ENCODE measurements at places on chromosomes 16 and 17. TPM values are rescaled to one million over a fixed set of nuclear protein-coding genes. Genes with fewer than 3 reads are reported as not detected.

TBX6 gene
- polyA plus RNA-seq = 1.9 TPM

GRCh38 chr17:70905796-70906195, 736.5 kb downstream of the KCNJ2 start:
- DNase-seq = no peak

DNA sequence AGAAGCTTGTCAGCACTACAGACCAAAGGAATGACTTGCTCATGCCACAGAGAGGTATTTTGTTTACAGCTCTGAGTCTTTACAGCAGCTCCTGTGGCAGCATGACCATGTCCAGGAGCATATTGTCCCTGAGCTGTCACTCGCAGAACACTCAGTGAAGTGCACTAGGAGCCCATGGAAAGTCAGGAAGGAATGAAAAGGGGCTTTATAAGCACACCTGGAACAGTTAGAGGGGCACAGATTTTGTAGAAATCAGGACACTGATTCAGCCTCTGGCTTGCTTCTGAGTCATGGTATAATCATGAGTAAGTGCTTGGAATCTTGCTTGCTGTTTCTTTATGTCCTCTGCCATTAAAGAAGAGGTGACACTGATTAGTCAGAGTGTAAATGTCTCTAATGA, 41.0 kb downstream of the TADA2A start:
- no peak for DNase-seq

GRCh38 chr17:5840811-5841446, 229.2 kb upstream of the WSCD1 start:
- DNase-seq = no peak

DNA sequence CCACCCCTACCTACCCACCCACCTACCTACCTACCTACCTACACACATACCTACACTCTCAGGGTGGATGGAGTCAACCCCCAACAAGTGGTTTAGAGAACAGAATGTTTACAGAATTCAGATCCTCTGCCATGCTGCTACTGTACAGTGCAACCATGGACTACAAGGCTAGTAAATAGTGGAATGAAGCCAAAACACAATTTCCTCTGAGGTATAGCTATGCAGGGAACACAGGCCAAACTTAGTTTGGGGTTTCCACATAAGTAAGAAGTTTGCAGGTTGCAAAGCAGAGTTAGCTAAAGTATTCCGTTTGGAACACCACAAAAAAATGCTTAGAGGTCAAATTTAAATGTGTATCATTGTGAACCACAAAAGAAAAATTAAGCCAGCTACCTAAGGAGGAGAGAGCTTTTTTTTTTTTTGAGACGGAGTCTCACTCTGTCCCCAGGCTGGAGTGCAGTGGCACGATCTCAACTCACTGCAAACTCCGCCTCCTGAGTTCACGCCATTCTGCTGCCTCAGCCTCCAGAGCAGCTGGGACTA, 2.7 kb upstream of the AP1G1 start:
- no peak for DNase-seq

DNA sequence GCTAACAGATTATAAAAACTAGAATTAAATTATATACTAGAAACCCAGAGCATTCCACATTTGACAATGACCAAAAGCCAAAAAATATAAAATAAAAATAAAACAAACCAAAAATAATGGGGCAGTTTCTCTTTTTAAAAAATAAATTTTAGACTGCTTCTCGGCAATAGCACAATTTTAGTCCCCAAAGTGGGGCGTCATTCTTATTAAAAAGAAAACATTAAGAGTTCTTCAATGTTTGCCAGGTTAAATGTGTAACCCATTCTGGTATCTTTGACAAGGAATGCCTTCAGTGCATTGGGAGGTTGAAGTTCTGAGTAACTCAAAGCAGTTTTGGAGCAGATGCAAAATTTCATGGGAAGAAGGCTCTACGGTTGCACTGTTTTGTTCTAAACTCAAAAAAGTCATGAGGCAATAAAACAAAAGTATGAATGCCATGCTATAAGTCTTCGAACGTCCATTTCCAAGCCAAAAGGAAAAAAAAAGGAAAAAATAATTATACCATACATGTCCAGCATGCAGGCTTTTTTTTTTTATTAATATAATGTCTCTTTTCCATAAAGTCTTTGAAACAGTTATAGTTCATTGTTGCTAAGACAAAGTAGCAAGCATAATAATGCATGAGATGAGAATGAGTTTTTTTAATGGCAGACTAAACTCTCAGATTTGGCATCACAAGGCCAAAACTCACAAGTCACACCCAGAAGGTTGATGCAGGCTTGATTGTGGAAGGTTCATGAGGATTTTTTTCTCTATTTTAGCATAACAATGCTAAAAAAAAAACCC, 3.1 kb downstream of the MAF start:
- DNase-seq = peak; percentile 8

All from GM23338 (cell line).